ENCODE measurements at places on chromosomes 16 and 17. TPM values are rescaled to one million over a fixed set of nuclear protein-coding genes. Genes with fewer than 3 reads are reported as not detected.

Gene TMEM235
- total RNA-seq, result not detected

Gene NAGPA
- total RNA-seq, result 18.1 TPM

Gene ICAM2
- 0.10 TPM for total RNA-seq

Gene GUCY2D
- not detected for total RNA-seq

Gene HS3ST4
- total RNA-seq, result not detected

Gene PSMB3
- 330 TPM for total RNA-seq

Gene ADAP2
- total RNA-seq, result 2.5 TPM

Gene CSH2
- total RNA-seq, result not detected

Gene GDPD3
- 2.0 TPM for total RNA-seq

Gene KRT24
- not detected for total RNA-seq

Gene CES4A
- 1.9 TPM for total RNA-seq

Gene USB1
- 95.9 TPM for total RNA-seq

Gene MC1R
- 5.2 TPM for total RNA-seq

Gene BEAN1
- 2.4 TPM for total RNA-seq

Gene TMEM92
- total RNA-seq, result 25.8 TPM

Gene ABCA3
- 19.2 TPM for total RNA-seq

Gene KRT31
- total RNA-seq, result not detected

Gene SLC2A4
- total RNA-seq, result 0.27 TPM

Gene SHBG
- 0.35 TPM for total RNA-seq

Gene LPO
- total RNA-seq, result not detected

Gene PHF23
- 91.8 TPM for total RNA-seq

Gene CCL4L2
- total RNA-seq, result not detected

Gene SLC47A1
- 23.1 TPM for total RNA-seq

Gene SECTM1
- 1.1 TPM for total RNA-seq

Gene P2RX1
- total RNA-seq, result not detected

Gene TAT
- 0.02 TPM for total RNA-seq

Gene LRRC45
- total RNA-seq, result 14.6 TPM

Gene TMEM95
- not detected for total RNA-seq

Gene MRTFB
- total RNA-seq, result 14.1 TPM

Gene HOXB4
- 0.20 TPM for total RNA-seq

Gene STX4
- total RNA-seq, result 74.0 TPM

Gene KRT32
- not detected for total RNA-seq

Gene RAP1GAP2
- 15.6 TPM for total RNA-seq

Gene MED13
- 18.9 TPM for total RNA-seq

Gene DOC2B
- 1.8 TPM for total RNA-seq

Gene CCL7
- total RNA-seq, result 0.12 TPM

Gene C17orf78
- not detected for total RNA-seq

Gene FASN
- total RNA-seq, result 142 TPM

Gene CANT1
- 84.1 TPM for total RNA-seq

Gene OTOP3
- total RNA-seq, result 0.05 TPM

Gene CLDN6
- total RNA-seq, result 0.35 TPM

Gene ARSG
- total RNA-seq, result 1.6 TPM

Gene LRRC46
- total RNA-seq, result 3.0 TPM

Gene CSF3
- total RNA-seq, result 0.06 TPM

Gene NLRC3
- total RNA-seq, result 0.03 TPM

Gene CTDNEP1
- 226 TPM for total RNA-seq

Gene SLFN12
- 0.09 TPM for total RNA-seq

Gene CBX2
- total RNA-seq, result 16.0 TPM

Gene NPIPA2
- 1.9 TPM for total RNA-seq

Gene PLEKHH3
- 22.6 TPM for total RNA-seq

Gene ZPBP2
- total RNA-seq, result not detected

Gene SEC14L5
- 0.04 TPM for total RNA-seq

Gene KCNJ16
- total RNA-seq, result 0.22 TPM

Gene PYDC1
- total RNA-seq, result not detected

All from A549 treated with CORT108297 at 1 μM for 4 hours (cell line).